ENCODE measurements at places on chromosomes 3 and 15.
A peak's percentile ranks its signal among the peaks of the same experiment; 100 is the strongest.

DNA sequence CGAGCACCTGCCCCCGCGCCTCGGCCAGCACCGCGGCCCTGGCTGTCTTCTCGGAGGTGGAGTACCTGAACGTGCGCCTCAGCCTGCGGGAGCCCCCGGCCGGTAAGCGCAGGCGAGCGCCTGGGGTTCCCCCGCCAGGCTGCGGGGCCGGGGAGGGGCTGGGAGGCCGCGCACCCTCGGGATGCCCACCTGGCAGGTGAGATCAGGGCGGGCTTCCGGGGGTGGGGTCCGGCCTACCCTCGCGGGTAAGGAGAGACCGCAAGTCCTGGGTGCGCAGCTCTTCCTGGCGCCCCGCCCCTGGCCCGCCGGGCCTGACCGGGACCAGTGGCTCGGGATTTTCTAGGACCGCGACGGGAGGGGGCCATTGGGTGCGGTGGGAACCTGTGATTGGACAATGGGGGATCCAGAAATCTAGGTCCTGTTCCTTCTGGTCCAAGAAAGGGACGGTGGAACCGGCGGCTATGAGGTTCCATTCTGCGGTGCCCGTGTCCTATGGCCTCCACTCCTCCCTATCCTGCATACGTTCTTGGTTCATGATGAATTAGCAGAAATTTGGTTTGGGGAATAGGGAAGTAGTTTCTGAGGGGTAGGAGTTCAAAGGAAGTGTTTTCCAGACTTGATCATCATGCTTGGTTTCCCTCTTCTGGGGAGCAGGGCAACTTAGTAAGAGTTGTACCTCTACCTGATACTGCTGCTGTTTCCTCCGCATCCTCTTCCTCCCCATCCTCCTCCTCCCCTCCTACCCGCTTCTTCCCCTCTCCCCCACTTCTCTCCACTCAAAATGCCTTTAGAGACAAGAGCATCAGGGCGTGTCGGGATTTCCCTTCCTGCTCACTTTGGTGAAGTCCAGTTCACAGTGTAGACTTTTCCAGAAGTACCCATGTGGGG is 808 bp downstream of the ARRDC4 start:
- DNase-seq = peak; percentile 38

DNA sequence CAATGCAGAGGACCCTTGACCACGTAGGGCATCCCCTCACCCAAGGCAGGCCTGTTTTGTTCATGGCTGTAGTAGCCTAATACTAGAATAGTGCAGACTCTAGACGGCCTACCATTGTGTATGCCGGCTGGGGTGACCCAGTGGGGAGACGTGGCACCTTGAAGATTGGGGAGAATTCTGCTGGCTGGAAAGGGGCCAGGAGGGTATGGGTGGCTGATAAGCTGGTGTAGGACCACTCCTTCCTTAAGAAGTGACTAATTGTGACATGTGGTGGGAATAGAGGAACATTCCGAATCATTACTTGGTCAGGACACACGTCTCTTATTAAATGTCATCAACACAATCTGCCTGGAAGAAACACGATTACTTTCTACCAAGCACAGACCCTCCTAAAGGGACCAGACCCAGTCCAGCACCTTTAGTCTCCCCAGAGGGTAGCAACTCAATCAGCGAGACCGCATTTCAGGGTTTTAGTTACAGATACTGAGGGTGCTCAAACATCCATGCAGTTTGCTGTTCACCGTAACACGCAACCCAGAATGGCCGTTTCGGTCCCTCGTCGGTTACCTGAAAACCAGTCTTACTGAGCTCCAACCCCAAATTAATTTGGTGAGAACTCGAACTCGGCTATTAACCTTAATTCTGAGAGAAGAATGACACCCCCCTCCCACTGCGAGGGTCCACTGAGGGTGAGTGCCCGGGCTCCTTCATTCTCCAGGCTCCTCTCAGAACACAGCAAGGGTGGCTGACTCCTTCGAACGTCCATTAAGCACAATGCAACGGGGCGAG is 1.6 kb upstream of the KLF13 start:
- DNase-seq = no peak

DNA sequence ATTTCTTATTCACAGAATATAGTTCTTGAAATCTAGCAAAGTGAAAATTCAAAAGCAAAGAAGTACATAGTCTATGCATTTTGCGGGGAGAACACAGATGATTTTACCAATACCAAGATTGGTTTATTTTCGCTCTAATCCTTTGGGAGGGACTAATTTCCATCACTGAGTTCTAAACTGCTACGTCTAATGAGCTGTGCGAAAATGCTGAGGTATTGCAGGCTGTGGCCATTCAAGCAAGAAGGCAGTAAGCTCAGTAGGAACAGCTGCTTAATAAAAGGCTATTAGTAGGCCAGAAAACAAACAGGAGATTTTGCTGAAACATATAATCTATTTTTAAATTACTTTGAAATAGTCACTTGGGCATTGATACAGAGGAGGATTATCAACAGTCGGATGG is 379.0 kb downstream of the CNTN4 start:
- no peak for DNase-seq

DNA sequence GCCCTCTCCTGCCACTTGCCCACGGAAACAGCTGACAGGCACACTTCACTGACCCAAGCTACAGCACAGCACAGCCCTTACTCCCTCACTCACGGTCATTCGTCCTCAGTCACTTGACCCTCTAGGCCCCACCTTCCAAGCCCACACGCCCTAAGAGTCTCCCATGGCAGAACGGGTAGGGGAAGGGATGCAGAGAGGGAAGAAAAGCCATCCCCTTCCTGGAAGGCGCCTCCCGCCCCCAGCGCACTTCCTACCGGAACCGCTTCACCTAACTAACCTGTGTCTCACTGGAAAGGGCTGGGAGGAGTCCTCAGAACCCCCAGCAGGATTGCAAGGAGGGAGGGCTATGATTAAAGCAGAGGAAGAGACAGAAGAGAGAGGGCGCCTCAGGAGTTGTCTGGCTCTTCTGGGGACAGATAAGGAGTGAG is 22.9 kb downstream of the EPHB3 start:
- DNase-seq = no peak

GRCh38 chr15:98651581-98652220 is 3.4 kb downstream of the IGF1R start:
- DNase-seq = no peak

DNA sequence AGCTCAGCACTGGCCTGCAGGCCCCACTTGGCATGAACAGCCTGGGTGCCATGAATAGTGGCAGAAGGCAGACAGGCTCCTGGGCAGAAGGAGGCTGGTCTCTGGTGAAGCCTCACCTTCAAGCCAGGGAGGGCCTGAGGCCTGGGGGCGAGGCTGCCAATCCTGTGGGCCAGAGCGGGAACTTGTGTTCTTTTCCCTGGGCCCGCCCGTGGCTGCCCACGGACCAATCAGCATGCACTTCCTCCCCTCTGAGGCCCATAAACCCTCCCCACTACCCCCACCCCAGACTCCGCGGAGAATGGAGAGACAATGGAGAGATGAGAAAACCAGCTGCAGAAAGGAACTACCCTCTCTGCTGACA is 283.8 kb upstream of the ROBO1 start:
- no peak for DNase-seq
